RPMI8226 (cell line): ENCODE measurements at places on chromosomes 6 and 20.

- no peak for DNase-seq
Observed at GRCh38 chr6:139443231-139444112, 69.0 kb upstream of the CITED2 start.

DNA sequence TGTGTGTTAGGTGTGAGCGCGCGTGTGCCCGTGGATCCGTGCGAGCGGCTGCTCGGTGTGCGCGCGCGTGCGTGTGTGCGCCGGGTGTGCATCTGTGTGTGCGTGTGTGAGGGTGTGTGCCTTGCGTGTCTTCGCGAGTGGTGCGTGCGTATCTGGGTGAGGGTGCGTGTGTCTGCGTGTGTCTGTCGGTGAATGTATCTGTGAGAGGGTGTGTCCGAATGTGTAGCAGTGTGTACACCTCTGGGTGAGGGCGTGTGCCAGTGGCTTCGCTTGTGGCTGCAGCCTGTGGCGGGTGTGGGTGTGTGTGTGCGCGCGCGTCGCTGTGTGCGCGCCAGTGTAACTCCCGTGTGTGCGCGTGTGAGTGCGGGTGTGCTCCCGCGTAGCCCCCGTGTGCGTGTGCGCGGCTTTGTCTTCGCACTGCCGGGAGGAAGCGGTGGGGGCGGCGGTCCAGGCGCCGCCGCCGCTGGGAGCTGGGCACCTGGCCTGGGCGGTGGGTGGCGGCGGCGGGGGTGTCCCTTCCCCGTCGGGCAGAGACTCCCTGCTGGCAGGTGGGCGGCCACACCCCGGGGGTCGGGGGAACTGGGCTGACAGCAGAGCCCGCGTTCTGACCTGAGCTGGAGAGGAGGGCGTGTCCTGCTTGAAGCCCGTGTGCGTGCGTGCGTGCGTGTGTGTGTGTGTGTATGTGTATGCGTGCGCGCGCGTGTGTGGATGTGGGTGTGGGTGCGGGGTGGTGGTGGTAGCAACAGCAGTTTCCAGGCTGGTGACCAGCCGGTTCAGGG is 61.3 kb upstream of the EPB41L1 start:
- peak; percentile 78 for DNase-seq

DNA sequence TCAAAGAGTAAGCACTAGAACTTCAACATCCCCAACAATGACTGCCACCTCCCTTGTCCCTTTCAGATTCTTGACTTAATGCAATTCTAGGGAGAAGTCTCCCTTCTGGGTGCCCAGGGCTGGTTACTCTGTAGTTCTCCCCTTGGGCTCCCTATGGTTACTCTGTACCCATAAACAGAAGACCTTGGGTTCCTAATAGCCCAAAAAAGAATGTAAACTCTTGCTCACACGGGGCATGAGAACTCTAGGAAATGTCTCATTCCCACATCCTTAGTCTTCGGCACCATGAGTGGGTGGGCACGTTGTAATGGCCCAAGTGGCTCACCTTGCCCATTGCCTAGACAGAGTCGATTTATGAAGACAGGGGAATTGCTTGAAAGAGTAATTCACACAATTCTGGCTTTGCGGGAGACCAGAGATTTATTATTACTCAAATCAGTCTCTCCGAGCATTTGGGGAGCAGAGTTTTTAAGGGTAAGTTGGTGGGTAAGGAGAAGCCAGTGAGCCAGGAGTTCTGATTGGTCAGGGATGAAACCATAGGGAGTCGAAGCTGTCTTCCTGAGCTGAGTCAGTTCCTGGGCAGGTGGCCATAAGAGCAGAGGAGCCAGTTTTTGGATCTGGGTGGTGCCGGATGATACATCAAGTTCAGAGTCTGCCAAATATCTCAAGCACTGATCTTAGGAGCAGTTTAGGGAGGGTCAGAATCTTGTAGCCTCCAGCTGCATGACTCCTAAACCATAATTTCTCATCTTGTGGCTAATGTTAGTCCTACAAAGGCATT is 61.2 kb upstream of the SIRPG start:
- DNase-seq: peak; percentile 44

DNA sequence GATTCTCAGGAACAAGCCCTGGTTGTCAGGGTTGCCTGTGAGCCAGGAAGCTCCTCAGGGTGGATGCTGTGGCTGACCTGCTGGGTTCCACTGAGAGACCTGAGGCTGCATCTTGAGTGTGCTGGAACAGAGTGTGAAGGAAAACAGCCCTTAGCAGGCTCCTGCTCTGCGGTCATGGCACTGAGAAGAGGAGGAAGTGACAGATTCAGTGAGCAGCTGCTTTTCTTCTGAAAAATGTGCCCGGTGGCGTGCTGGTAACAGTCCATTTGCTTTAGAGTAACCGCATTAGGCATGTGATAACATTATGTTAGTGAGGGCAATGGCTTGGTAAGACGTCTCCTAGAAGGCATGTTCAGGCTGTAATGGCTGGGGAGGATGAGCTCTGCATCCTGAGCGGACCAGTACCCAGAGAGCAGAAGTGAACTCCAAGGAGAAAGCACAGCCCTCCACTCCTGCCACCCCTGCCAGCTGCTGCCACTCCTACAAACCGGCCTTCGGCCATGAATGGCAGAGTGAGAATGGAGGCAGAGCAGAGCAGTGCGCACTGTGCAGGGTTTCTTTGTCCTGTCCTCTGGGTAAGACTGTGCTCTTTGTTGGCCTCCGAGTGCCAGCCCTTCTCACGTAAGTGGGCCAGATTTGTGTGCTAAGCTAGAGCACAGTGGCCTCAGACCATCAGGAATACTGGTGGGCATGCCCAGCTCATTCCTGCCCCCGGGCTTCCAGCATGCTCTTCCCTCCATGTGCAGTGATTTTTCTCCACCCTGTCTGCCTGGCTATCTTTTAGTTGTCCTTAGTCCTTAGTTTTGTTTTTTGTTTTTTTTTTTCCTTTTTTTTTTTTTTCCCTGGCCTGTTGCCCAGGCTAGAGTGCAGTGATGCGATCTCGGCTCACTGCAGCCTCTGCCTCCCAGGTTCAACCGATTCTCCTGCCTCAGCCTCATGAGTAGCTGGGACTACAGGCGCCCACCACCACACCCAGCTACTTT is 98.1 kb upstream of the VSTM2L start:
- DNase-seq: no peak

GRCh38 chr20:33909331-33909921 is 84.3 kb upstream of the RALY start:
- DNase-seq: no peak

DNA sequence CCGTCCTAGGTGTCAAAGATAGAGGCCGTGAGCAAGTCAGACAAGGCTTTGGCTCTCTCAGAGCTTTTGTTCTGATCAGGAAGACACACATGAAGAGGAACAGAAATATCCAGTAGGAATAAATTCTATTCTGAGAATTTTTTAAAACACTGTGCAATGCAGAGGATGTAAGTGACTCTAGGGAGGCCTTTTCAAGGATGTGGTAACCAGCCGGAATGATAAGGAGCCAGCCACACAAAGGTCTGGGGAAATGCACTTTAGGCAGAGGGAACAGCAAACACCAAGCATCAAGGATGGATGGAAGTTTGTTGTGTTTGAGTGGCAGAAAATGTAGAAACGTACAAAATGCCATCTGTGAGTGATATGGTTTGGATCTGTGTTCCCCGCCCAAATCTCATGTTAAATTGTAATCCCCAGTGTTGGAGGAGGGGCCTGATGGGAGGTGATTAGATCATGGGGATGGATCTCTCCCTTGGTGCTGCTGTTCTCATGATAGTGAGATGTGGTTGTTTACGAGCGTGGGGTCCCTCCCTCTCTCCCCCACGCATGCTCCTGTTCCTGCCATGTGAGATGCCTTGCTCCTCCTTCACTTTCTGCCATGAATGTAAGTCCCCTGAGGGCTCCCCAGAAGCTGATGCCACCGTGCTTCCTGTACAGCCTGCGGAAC is 93.6 kb upstream of the CDYL start:
- no peak for DNase-seq

DNA sequence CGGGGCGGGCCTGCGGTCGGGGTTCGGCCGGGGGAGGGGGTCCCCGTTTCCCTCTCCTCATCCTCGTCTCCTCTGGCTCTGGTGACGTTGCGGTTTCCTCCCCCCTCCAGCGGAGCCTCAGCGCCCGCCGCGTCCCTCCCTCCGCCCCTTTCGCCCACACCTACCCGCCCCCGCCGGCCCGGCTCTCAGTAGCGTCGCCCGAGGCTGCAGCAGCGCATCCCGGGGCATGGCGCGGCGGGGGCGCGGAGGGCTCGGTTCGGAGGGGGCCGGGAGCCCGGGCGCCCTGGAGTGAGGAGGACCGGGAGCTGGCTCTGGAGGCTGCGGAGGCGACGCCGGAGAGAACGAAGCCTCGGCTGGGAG is at the start of gene DSE:
Gene DSE, plus strand, starts transcription at position 188 of the 360 bp plus-strand sequence. CDS start 28,304 bp downstream, outside the sequence.
- peak; percentile 78 for DNase-seq

GRCh38 chr6:143999406-143999805 is 8.7 kb downstream of the PLAGL1 start:
- no peak for DNase-seq

DNA sequence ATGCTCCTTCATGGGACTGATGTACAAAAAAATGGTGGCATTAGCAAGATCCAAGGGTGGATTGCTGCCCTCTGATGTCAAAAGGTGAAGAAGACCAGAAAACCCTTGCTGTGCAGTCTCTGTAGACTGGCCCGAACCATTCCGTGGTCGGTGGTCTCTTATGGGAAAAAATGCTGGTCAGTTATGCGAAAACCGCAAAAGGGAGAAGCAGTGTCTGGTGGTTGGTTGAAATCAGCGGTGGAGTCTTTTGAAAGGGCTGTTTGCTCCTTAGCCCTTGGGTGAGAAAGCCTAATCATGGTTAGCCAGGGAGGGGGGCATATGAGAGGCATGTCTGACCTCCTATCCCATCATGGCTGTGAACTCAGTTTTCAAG is 108.1 kb downstream of the DTNBP1 start:
- DNase-seq: no peak

- DNase-seq: no peak
Observed at GRCh38 chr6:117932001-117932400, 24.9 kb downstream of the SLC35F1 start.

DNA sequence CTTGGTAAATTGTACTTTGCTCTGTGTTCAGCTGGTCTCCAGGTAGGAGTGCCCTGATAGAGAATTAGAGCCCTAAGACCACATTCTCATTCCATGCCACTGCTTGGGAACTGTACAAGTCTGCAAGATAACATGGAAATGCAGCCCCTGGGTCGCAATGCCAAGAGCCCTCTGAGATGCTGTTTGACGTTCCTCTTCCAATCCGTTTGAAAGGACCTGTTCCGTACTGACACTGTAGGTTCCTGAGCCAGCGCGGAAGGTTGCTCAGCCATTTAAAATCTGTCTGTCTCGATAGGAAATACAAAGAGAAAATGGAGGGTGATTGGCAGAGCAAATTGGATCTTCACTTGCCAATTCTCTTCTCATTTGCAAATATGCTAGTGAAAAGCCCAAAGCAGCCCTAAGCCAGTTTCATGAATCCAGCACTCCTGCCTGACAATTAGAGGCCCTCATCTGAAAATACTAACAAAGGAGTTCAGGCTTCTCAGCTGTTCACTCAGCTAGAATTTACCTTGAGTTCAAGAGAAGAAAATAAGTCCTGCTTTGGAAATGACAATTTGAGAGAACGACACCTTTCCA is 100.6 kb upstream of the AFDN start:
- no peak for DNase-seq

- no peak for DNase-seq
Observed at GRCh38 chr6:15515226-15515625, 147.6 kb downstream of the DTNBP1 start.

- no peak for DNase-seq
Observed at GRCh38 chr20:32682508-32682987, 8.8 kb upstream of the C20orf203 start.

- DNase-seq: no peak
Observed at GRCh38 chr6:142846459-142846831, 98.5 kb downstream of the HIVEP2 start.

DNA sequence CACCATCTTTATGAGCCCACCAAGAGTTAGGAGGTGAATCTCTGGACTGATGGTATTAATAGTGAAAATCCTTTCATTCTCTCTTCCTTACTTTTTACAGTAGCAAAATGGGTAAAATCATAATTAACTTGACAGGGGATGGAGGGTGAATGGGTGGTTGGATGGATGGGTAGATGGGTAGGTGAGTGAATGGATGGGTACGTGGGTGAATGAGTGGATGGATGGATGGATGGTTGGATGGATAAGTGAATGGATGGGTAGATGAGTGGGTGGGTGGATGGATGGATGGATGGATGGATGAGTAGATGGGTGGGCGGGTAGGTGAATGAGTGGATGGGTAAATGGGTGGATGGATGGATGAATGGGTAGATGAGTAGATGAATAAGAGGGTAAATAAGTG is 63.2 kb downstream of the BMP7 start:
- DNase-seq: no peak

- no peak for DNase-seq
Observed at GRCh38 chr6:121510568-121511177, 75.2 kb downstream of the GJA1 start.

- DNase-seq: no peak
Observed at GRCh38 chr6:132204591-132204990, 196.7 kb downstream of the MOXD1 start.

GRCh38 chr20:59153355-59153681 is 10.3 kb upstream of the ZNF831 start:
- DNase-seq: no peak

GRCh38 chr20:13009682-13010406 is 1.1 kb downstream of the SPTLC3 start:
- DNase-seq: peak; percentile 94

GRCh38 chr20:25318471-25319240 is 70.8 kb downstream of the PYGB start:
- DNase-seq: peak; percentile 90

DNA sequence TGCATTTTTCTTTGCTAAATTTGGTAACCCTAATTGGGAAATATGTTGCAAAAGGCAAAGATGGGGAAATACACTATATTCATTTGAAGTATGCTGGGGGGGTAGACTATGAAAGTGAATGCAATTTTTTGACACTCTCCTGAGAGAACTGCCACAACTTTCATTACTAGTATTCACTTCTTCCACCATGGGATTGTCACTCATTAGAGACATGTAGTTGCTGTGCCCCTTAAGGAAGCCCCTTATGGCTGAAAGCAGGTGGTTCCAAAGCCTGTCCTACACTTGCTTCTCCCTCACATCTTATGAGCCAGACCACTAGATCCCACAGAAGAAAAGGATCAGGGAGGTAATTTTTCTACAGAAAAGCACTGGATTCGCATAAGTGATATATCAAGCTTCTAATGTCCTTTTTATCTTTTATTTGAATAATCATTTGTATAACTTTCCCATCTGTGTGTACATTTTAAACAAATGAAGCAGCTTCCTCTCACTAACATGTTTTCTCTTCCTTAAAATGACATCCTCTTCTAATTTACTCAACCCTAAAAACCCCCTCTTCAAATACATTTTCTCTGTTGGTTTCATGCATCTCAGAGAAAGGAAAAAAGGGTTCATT is 83.8 kb downstream of the GCLC start:
- DNase-seq: no peak

DNA sequence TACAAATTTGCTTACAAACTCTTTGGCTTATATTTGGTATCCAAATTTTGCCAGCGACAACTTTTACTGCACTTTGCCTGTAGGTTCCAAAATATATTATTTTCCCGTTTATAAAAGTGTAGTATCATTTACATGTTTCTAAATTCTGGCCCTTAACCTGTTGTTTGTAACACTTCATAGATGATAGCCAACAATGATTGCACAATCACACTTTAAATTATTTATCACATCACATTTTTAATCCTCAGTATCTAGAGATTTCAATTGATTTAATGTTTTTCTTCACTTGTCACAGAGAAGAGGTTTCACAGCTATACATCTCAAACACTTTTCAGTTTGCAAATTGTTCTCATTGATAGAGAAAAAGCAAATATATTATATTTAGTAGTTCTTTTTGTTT is 1151.2 kb upstream of the EYS start:
- DNase-seq: no peak

GRCh38 chr20:37866051-37866450 is 36.9 kb upstream of the VSTM2L start:
- DNase-seq: no peak
